ENCODE measurements at places on chromosomes 1 and 21. TPM values are rescaled to one million over a fixed set of nuclear protein-coding genes. Genes with fewer than 3 reads are reported as not detected.

VHLL gene
- not detected for total RNA-seq

RAB13 gene
- total RNA-seq: 38.7 TPM

RXFP4 gene
- not detected for total RNA-seq

NVL gene
- total RNA-seq: 33.7 TPM

CDC7 gene
- total RNA-seq: 10.1 TPM

DNA sequence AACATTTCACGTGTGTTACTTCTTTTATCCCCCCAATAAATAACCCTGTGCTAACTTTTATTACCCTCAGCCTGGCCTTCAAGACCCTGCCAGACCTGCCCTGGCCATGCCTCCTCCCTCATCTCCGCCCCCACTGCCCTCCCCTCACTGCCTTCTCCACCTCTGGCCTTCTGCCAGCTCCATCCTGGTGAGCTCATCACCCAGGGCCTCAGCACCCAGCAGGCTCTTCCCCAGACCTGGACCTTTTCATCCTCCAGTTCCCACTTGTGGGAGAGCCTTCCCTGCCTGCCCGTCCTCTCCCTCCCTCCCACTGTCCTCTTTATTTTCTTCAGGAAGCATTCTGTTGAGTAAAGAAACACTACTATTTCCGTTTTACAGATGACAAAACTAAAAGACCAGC lies 72.0 kb downstream of the SLC66A1 start:
- no peak for DNase-seq

GRCh38 chr1:83747853-83748482 lies 251.0 kb downstream of the TTLL7 start:
- no peak for DNase-seq

- DNase-seq: no peak
Observed at GRCh38 chr1:36776948-36777831, 257.1 kb downstream of the GRIK3 start.

Measured in skin of body (tissue), 3 donors.